ENCODE measurements at places on chromosomes 11 and 22. TPM values are rescaled to one million over a fixed set of nuclear protein-coding genes. Genes with fewer than 3 reads are reported as not detected.

RIC8A gene
- total RNA-seq: 108 TPM

CBLIF gene
- 0.37 TPM for total RNA-seq

HDHD5 gene
- total RNA-seq: 41.5 TPM

PLAAT2 gene
- total RNA-seq: 1.2 TPM

AP1B1 gene
- 92.0 TPM for total RNA-seq

COPB1 gene
- total RNA-seq: 83.5 TPM

UBQLN3 gene
- 105 TPM for total RNA-seq

SIAE gene
- 16.1 TPM for total RNA-seq

JHY gene
- total RNA-seq: 32.7 TPM

DNA sequence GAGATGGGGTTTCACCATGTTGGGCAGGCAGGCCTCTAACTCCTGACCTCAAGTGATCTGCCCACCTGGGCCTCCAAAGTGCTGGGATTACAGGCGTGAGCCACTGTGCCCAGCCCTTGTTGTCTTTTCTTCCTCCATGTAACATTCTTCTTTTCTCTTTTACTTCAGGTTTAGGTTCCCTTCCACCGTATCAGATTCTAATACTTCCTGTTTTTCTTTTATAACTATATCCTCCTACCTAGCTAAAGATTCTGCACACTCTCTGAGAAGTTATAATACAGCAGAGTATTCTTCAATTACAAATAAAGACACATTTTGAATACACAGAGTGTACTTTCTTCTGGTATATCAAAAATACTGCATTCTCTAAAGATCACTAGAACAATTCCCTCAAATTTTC is 33.2 kb upstream of the GAB2 start:
- DNase-seq: no peak

GRCh38 chr22:30444632-30445437 is 19.3 kb downstream of the MTFP1 start:
- peak; percentile 77 for DNase-seq

DNA sequence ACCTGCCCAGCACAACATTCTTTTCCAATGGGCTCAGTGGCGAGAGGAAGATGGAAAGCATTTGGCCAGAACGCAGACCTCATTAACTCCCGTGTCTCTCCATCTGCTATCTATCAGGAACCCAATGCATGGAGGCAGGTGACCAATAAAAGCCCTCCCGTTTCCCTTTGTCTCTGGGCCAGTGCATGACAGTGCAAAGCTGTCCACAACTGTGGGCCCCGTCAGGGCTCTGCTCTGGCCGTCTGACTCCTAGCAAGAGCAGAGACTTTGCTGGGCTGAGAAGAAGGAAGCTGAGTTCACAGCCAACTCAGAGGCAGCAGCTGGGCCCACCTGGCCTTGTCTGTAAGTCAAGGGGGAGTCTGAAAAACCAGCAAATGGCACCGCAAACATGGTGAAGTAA is 177.8 kb downstream of the TENM4 start:
- peak; percentile 40 for DNase-seq

GRCh38 chr22:48819232-48819631 is 1008.4 kb downstream of the BRD1 start:
- DNase-seq: no peak

GRCh38 chr11:12247543-12248254 is 129.7 kb upstream of the PARVA start:
- no peak for DNase-seq

GRCh38 chr11:13051257-13051656 is 42.1 kb downstream of the RASSF10 start:
- no peak for DNase-seq

DNA sequence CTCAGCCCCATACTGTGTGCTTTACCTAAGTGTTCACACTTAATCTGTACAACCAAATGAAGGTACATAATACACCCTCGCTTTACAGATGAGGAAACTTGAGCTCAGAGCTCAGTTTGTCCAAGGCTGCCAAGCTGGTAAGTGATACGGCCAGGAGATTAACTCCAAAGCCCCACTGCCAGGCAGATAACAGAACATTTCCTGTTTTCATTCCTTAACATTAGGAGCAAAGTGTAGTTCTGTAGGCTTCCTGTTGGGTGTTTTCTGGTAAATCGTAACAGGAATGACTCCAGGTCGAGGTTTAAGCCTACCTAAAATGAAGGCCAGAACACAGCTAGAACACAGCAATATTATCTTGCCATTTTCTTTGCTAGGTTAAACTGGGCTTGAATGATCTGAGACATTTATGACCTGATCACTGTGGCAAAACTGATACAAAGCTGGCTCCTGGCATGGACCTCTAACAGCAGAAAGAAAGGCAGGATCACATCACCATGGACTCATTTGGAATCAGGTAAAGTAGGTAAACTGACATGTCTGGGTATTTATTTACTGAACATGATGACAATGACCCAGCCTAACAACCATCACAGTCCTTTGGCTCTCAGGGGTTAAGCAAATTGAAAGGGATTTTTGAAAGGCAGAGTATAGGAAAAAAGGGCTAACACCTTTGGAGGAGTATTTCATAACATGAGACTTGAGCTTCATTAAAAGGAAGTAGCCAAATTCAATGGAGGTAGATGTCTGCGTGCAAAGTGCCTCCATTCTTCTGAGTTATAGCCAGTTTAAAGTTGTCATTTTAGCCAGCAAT is 3.9 kb upstream of the NUP50 start:
- no peak for DNase-seq

DNA sequence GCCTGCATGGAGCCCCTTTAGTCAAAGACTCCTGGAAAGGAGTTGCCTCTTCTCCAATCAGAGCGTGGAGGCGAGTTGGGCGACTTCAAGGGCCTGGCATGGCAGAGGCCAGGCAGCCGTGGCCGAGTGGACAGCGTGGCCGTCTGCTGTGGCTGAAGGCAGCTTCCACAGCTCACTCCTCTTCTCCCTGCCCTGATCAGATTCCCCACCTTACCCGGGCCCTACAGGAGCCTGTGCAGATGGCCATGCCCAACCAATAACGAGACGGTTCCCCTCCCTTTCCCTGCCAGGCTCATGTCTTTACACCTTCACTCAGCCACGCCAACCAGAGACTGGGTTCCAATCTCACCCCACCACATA is 20.0 kb upstream of the SLC22A12 start:
- no peak for DNase-seq

DNA sequence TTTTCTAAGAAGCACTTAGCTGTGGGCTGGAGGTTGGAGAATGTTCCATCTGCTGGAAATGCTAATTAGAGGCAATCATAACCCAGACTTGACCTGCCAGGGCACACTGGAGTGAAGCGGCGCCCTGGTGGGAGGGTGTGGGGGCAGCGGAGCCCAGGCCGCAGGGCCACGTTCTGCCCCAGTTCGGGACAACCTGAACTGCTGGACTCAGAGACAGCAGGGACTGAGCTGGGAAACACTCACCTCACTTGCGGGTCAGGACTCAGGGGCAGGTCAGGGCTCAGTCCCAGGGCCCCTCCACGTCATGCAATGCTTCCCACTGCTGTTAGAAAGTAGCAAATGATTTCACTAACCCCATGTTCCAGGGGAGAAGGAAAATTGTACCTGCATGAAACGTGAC is 316.4 kb downstream of the NTM start:
- DNase-seq: no peak

DNA sequence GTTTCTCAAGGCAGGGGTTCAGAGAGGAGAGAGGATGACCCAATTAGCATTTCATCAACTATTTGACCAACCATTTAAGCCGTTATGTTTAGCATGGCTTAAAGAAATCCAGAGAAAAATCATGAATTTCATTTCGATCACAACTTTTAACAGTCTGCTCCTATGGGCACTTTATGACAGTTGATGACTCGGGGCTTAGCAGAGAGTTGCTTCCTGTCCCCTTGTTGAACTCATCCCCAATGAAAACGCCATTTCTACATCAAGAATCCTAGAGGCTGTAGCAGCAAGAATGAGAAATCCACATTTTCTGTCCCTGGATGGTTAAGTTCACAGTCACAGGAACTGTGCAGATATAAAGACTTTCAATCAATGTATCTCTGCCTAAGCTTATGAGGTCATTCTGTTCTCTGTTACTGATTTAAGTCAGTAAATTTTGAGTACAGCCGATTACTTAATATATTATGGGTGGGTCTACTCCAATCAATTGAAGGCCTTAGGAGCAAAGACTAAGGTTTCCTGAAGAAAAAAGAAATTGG is 81.1 kb downstream of the BDNF start:
- DNase-seq: no peak

DNA sequence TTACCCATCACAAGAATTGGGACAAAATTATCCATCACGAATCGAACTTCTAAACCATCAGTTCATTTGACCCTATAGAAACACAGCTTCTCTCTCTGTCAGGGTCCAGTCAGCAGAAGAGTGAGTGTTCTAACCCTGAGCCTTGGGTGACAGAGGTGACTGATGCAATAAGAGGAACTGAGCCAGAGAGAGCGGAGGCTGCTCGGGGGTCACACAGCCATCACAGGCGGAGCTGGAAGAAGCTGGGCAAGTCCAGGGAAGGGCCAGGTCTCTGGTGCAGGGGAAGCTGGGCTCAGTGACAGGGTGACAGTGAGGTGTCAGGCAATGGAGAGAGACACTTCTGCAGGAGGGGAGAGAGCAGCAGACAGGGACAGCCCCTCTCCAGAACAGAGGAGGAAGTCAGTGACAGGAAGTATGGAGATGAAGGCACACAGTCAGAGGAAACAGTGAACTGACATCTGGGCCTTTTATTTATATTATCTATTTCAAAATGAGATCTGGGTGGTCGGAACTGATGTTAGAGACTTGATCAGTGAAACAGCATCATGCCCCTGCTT is 184.0 kb upstream of the TBCEL start:
- no peak for DNase-seq

GRCh38 chr11:16603890-16604793 is 134.3 kb upstream of the C11orf58 start:
- peak; percentile 72 for DNase-seq

GRCh38 chr11:72411623-72412419 is 22.5 kb downstream of the CLPB start:
- peak; percentile 27 for DNase-seq

- no peak for DNase-seq
Observed at GRCh38 chr11:65069217-65069616, 10.9 kb upstream of the NAALADL1 start.

DNA sequence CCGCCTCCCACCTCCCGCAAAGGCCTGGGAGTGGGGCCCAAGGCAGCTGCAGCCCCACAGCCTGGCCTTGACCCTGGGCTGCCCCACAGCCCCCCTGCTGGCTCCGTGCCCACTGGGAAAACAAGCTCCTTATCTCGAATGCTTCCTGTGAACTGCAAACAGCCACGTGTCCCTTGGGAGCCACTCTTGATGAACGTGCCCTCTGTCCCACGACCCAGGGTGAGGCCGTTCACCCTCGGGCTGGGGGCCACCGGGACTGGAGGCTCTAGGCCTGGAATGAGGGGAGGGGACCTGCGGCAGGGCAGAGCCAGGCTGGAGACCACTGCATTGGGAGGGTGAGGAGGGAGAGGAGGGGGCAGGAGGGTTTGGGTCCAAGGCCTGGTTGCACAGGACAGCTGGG is 9.5 kb downstream of the H19 start:
- no peak for DNase-seq

DNA sequence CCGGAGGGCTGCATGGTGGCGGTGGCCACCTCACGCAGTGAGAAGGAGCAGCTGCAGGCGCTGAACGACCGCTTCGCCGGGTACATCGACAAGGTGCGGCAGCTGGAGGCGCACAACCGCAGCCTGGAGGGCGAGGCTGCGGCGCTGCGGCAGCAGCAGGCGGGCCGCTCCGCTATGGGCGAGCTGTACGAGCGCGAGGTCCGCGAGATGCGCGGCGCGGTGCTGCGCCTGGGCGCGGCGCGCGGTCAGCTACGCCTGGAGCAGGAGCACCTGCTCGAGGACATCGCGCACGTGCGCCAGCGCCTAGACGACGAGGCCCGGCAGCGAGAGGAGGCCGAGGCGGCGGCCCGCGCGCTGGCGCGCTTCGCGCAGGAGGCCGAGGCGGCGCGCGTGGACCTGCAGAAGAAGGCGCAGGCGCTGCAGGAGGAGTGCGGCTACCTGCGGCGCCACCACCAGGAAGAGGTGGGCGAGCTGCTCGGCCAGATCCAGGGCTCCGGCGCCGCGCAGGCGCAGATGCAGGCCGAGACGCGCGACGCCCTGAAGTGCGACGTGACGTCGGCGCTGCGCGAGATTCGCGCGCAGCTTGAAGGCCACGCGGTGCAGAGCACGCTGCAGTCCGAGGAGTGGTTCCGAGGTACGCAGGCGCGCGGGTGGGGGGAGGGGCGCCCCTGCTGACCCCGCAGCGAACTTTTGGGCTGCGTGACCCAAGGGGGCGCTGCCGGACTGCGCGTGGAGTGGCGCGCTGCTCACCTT is 670 bp downstream of the NEFH start:
- peak; percentile 82 for DNase-seq

DNA sequence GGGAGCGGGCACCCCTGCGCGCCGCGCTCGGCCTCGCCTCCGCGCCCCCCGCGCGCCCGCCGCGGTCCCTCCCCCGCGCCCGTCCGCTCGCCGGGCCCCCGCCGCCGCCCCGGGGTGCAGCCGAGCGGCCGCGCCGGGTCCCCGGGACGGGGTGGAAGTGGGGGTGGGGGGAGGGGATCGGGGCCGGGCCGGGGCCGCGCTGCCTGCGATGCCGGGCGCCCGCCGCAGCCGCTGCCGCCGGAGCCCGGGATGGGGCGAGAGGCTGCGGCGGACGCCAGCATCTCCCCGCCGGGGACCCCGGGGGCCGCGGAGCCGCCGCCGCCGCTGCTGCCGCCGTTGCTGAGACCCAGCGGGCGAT is 365 bp downstream of the MGAT3 start:
- DNase-seq: no peak

- DNase-seq: no peak
Observed at GRCh38 chr11:720642-721246, 14.7 kb downstream of the EPS8L2 start.

GRCh38 chr22:36787204-36787988 is 11.5 kb upstream of the IFT27 start:
- DNase-seq: no peak

DNA sequence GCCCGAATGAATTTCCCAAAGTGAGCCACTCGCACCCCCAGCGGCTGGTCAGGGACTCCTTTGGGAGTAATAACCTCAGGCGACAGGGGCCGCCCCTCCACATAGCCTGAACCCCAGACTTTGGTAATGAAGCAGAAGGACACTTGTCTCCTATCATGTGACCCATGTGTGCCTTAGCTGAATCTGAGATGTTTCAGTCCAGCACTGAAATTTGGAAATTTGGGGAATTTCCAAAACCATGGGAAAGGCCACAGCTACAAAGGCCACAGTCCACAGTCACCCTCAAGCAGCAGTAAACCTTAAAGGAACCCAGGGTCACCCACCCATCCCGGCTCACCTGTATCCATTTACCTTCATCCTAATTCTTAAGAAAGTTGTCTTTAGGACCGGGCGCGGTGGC is 51.4 kb upstream of the FADD start:
- no peak for DNase-seq

GRCh38 chr22:42768385-42769035 is 47.8 kb upstream of the A4GALT start:
- no peak for DNase-seq

Measured in testis (tissue), 5 donors.